ENCODE measurements at places on chromosomes 3 and 15. TPM values are rescaled to one million over a fixed set of nuclear protein-coding genes. Genes with fewer than 3 reads are reported as not detected.

Gene PROK2
- total RNA-seq = 3.0 TPM

Gene ACKR4
- 3.1 TPM for total RNA-seq

Gene DLEC1
- total RNA-seq = 4.8 TPM

Gene UNC45A
- total RNA-seq = 56.8 TPM

Gene ZSCAN2
- total RNA-seq = 8.5 TPM

Gene RASL12
- total RNA-seq = 23.0 TPM

Gene MYH15
- 0.58 TPM for total RNA-seq

Gene ADPRH
- 9.3 TPM for total RNA-seq

Gene NTRK3
- 28.4 TPM for total RNA-seq

Gene ZNF860
- 0.89 TPM for total RNA-seq

Gene SI
- total RNA-seq = not detected

Gene CTSH
- 81.6 TPM for total RNA-seq

Gene KNG1
- not detected for total RNA-seq

Gene C3orf20
- total RNA-seq = 0.18 TPM

All from sciatic nerve (tissue), 2 donors.